NCI-H748 treated with DMSO at 0.1 percent for 48 hours (cell line): ENCODE measurements at places on chromosomes 12 and 14.
A peak's percentile ranks its signal among the peaks of the same experiment; 100 is the strongest.

DNA sequence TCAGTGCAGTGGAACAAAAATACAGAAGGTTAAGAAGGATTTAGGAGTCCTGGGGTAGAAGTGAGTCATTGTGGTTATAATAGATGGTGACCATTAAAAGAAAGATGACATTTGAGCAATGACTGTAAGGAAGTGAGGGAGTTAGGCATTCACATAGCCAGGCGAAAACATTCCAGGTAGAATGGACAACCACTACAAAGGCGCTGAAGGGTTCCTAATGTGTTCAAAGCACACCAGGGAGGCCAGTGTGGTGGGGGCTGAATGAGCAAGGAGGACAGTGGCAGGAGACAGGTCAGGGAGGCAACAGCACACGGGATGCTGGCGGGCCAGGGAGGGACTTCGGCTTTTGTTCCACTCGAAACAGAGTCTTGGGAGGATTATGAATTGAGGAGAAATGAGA, 129.9 kb downstream of the NPAS3 start:
- DNase-seq = no peak

DNA sequence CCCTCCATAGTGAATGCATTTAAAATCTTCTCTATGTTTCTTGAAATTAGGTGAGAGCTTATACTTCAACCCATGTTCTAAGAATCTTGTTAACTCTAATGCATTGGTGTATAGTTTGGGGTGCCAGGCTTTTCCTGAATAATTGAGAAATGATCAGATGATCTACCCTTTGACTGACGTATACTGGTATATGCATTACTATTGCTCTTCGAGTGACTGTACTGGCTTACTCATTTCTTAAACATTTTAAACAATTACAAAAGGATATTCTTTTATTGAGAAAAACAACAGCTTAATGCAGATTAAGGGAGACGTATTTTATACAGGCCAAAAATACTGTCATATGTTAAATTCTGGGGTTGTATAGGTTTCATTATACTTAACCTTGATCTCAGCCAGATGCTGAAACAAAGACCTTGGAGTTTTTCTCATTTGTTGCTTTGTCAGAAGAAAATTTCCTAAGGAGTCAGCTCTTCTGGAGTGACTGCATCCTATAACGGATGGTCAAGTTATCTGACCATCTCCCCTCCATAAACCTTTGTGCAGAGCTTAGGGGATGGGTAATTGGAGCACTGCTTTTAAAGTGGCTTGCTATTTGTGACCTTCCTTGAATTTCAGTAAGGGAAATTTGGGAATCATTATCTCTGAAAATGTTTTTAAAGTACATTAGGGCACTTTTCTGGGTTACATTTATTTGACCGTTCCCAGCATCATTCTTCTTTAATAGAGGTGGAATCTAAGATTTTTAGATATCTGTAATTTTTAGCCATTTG, 507.6 kb downstream of the PCNX1 start:
- DNase-seq = no peak

DNA sequence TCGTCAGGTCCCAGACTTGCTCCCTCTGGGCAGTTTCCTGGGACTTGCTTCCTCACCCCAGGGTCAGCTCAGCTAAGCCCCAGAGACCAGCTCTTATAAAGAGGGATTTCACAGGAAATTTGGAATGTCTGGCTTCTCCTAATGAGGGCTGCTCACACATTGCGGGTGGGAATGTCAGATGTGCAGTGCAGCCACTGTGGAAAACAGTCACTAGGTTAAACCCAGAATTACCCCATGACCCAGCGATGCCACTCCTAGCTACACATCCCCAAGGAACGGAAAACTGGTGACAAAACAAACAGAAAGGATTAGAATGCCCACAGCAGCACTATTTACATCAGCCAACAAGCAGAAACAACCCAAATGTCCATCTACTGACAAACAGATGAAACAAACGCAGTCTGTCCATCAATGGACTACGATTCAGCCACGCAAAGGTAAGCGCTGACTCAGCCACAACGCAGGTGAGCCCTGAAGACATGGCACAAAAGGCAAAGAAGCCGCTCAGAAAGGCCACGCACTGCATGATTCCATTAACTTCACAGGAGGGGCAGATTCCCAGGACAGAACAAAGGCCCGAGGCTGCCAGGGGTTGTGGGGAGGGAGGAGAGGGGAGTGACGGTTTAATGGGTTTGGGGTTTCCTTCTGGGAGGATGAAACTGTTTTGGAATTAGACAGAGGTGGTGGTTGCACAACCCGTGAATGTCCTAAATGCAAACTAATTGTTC, 63.0 kb downstream of the NCOR2 start:
- no peak for DNase-seq

GRCh38 chr12:87866578-87867292, 162.5 kb downstream of the C12orf50 start:
- DNase-seq = peak; percentile 4

DNA sequence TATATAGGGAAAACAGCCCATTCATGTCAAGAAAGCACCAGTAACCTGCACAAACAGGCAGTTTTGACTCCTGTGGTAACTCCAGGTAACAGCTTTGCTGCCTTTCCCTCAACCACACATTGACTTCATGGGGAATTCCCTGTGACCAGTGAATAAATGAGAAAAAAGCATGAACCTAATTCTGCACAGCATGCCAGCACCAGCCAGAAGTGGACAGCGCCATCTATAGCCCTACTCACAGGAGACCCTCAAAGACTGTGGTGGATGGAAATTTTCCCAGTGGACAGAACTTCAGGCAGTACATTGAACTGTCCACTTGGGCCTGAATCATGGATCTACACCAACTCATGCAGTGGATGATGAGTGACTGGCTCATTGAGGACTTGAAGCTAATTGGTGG, 152.1 kb downstream of the SLC8A3 start:
- DNase-seq = no peak
